ENCODE measurements at places on chromosomes 7 and 10.

GRCh38 chr7:47040795-47041347 is 541.0 kb downstream of the TNS3 start:
- no peak for ATAC-seq

GRCh38 chr10:85537561-85537960 is 829.0 kb downstream of the GRID1 start:
- no peak for ATAC-seq

GRCh38 chr10:110556296-110556695 is 11.2 kb upstream of the SMC3 start:
- no peak for ATAC-seq

DNA sequence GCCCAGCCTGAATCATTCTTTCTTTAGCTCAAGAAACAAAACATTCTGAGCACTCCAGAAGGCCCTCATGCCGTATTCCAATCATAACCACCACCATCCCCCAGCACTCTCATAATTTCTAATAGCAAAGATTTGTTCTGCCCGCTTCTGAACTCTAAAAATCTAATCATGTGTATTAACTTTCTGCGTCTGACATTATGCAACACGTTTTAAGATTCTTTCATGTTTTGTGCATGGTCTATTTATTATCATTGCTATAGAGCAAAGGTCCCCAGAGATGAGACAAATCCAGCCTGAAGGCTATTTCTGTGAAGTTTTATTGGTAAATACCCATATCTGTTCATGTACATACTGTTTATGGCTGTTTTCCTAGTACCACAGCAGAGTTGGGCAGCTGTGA is 8.8 kb downstream of the GDI2 start:
- ATAC-seq = no peak

DNA sequence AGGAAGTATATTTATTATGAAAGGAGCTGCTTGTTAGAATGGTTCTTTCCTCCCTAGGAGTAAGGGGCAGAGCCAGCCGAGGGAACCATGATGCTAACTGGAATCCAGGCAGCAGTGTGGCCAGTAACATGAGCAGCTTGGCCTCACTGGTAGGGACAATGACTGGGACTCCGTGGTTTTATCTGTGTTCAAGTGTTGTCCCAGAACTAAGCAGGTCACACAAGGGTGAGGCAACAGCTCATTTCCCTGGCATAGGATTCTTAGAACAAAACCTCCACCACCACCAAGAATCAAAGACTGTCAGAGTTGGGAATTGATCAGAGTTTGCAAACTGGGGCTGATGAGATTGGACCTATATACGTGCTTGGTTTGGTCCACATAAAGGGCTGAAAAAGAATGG is 138.9 kb upstream of the COBL start:
- ATAC-seq = no peak

GRCh38 chr7:134630237-134630636 is 16.4 kb upstream of the BPGM start:
- no peak for ATAC-seq

DNA sequence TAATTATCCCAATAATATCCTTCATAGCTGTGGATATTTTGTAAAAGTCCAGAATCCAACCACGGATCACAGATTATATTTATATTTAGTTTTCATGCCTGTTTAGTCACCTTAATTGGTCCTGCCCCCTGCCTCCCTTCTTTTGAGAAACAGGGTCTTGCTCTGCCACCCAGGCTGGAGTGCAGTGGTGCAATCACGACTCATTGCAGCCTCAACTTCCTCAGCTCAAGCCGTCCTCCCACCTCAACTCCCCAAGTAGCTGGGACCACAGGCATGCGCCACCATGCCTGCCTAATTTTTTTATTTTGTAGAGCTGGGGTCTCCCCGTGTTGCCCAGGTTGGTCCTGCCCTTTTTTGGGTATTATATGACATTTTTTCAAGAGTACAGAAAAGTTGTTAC is 129.4 kb downstream of the KAT6B start:
- ATAC-seq = no peak

GRCh38 chr10:118595598-118596425 is at the start of gene PRLHR:
Gene PRLHR, minus strand, starts transcription at chr10:118595648. Its CDS starts 404 bp downstream, at chr10:118595244.
- peak; percentile 36 for ATAC-seq
